PC-9 (cell line): ENCODE measurements at places on chromosomes 2 and 18. TPM values are rescaled to one million over a fixed set of nuclear protein-coding genes. Genes with fewer than 3 reads are reported as not detected.

ANKRD30B gene
- not detected in 2 replicates for total RNA-seq

UGT1A7 gene
- total RNA-seq: 20.3 and 26.7 TPM in 2 replicates

DSC3 gene
- not detected in 2 replicates for total RNA-seq

MEIS1 gene
- 5.4 and 9.1 TPM in 2 replicates for total RNA-seq

ARHGAP25 gene
- not detected in 2 replicates for total RNA-seq

ONECUT2 gene
- 0.35 and 0.40 TPM in 2 replicates for total RNA-seq

IL36A gene
- total RNA-seq: not detected in 2 replicates

ALKAL2 gene
- total RNA-seq: not detected in 2 replicates

VAMP5 gene
- total RNA-seq: 7.2 and 7.4 TPM in 2 replicates

LHCGR gene
- total RNA-seq: not detected in 2 replicates

CCDC178 gene
- not detected in 2 replicates for total RNA-seq

RNF125 gene
- 0.15 and 0.85 TPM in 2 replicates for total RNA-seq

HRH4 gene
- 0.18 TPM in 1 of 2 replicates, not detected in the other for total RNA-seq

IL1A gene
- 0.55 TPM in 2 replicates for total RNA-seq

SPP2 gene
- total RNA-seq: not detected in 2 replicates

LRATD1 gene
- 3.8 TPM in 2 replicates for total RNA-seq

ATRAID gene
- total RNA-seq: 92.8 and 126 TPM in 2 replicates

STARD6 gene
- not detected in 2 replicates for total RNA-seq

C2orf78 gene
- total RNA-seq: not detected in 2 replicates

SERPINB4 gene
- total RNA-seq: not detected in 2 replicates

SATB2 gene
- 7.3 and 7.8 TPM in 2 replicates for total RNA-seq

CRACDL gene
- total RNA-seq: 29.6 and 33.7 TPM in 2 replicates

BMP10 gene
- not detected in 2 replicates for total RNA-seq

DCDC2C gene
- total RNA-seq: not detected in 2 replicates

SP5 gene
- 1.9 and 7.3 TPM in 2 replicates for total RNA-seq

EVX2 gene
- not detected in 2 replicates for total RNA-seq

VWC2L gene
- total RNA-seq: not detected in 2 replicates

CNTNAP5 gene
- not detected in 2 replicates for total RNA-seq

CAD gene
- total RNA-seq: 41.5 and 70.8 TPM in 2 replicates

ANKRD23 gene
- 6.0 and 8.9 TPM in 2 replicates for total RNA-seq

NRBP1 gene
- 67.9 and 83.9 TPM in 2 replicates for total RNA-seq

SEPTIN10 gene
- total RNA-seq: 112 and 119 TPM in 2 replicates

CCBE1 gene
- 3.1 and 5.8 TPM in 2 replicates for total RNA-seq

LYG2 gene
- not detected in 2 replicates for total RNA-seq

SAG gene
- total RNA-seq: not detected in 2 replicates
